ENCODE measurements at places on chromosomes 5 and 9.

DNA sequence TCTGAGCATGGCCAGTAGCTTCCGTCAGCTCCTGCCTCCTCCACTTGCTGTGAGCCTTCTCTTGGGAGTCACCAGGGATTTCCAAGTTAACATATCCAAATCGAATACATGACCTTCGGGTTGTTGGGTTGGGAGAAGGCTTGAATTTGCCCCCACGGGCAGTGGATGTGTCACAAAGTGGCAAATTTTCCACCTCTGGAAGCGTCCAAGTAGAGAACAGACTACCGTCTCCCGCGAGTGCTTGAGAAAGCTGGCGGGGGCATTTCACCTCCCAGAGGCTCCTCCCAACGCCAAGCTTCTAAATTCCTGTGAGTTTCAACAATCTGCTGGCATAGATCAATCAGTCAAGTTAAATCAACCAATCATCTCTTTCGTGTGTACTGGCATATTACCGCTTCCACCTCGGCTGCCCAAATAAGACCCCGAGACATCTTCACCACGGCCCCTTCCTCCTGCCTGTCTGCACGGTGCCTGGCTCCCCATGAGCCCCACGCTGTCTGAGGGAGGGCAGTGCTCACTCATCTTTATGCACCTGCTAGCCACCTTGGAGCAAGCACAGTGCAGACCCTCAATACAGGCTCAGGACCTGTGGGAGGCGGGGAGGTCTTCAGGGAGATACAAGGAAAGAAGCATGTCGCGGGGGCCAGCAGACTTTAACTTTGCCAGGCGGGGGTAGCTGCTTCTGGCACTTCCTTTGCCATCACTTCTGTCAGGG lies 79.1 kb downstream of the MRPL36 start:
- no peak for DNase-seq

GRCh38 chr5:56112526-56113121 lies 117.9 kb upstream of the IL6ST start:
- DNase-seq = peak; percentile 31

- DNase-seq = peak; percentile 64
Measured at GRCh38 chr9:124420991-124421543, 5.8 kb upstream of the PSMB7 start.

GRCh38 chr5:76245590-76245989 lies 157.5 kb upstream of the IQGAP2 start:
- DNase-seq = no peak

DNA sequence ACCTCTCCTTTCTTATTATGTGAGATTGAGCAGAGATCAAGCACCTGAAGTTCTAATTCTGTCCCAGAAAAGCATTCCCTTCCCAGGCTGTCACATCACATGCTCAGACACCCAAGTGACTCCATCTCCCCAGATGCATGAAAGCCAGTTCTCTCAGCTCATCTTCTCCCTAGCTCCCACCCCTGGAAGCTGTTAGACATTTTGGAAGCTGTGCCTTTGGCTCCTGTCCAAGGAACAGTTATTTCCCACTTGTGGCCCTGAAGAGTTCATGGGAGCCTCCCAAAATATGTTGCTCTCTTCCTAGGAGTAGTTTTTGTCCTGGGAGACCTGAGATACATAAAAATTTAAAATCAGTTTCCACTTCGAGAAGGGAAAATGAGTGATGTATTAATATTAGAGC lies 161.4 kb upstream of the GAS1 start:
- DNase-seq = no peak

DNA sequence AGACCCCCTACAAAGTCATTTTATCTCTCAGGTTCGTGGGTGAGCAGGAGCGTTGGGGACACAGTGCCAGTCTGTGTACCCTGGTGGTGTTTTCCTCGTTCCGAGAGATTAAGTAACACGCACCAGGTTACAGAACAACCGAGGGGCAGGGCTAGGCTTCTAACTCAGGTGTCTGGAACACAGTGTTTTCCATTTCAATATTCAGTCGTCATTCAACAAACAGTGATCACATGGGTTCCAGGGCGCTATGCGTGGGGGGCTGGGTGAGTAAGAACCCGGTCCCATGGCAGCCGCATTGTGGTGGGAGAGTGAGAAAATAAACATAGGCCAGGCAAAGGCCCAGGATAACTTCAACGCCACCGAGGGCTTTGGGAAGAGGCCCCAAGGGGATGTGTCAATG lies 55.9 kb upstream of the RNU6ATAC start:
- DNase-seq = no peak

GRCh38 chr9:104740621-104741020 lies 6.9 kb upstream of the NIPSNAP3A start:
- DNase-seq = no peak

DNA sequence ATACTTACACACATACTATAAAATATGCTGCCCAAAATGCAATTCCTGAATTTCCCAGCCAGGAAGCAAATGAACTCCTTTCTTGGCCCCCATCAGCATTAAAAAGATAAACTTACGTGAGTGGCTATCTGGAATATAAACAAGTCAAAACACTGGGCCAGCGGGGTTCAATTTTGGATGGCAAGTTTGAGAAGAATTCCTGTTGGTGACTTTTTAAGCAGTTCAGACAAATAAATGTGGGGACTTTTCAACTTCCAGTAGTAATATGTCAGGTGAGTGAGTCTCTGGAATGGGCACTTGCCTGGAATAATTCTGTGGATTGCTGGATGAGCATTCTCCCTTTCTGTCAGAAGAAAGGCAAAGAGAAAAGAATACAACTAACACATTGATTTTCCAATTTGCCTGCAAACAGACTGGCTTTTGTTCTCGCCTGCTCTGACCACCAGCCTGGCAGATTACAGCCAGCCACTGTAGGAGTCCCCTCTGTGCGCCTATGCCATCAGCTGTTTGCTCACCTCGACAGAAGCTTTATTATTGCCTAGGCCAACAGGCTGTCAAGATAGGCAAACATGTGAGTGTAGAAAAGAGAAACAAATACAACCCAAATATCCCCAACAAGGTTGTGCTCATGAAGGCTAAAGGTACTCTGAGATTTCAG lies 78.6 kb downstream of the MRPS27 start:
- DNase-seq = peak; percentile 49

DNA sequence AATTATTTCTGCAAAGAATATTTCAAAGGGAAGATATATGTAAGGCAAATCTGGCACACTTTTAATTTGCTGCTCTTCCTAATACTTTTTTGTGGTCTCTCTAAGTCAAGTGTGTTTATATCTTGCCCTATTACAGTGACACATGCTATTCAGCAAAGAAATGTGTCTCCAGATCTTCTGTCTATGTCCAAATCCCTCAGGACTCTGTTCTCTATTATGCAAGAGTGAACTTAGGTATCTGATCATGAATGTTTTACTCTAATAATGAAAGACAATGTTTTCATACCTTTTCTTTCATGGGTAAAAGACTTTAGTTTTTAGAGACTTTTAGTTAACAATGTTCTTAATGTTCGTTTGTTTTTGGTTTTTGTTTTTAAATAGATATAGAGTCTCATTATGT lies 255.4 kb upstream of the DAB2 start:
- no peak for DNase-seq

DNA sequence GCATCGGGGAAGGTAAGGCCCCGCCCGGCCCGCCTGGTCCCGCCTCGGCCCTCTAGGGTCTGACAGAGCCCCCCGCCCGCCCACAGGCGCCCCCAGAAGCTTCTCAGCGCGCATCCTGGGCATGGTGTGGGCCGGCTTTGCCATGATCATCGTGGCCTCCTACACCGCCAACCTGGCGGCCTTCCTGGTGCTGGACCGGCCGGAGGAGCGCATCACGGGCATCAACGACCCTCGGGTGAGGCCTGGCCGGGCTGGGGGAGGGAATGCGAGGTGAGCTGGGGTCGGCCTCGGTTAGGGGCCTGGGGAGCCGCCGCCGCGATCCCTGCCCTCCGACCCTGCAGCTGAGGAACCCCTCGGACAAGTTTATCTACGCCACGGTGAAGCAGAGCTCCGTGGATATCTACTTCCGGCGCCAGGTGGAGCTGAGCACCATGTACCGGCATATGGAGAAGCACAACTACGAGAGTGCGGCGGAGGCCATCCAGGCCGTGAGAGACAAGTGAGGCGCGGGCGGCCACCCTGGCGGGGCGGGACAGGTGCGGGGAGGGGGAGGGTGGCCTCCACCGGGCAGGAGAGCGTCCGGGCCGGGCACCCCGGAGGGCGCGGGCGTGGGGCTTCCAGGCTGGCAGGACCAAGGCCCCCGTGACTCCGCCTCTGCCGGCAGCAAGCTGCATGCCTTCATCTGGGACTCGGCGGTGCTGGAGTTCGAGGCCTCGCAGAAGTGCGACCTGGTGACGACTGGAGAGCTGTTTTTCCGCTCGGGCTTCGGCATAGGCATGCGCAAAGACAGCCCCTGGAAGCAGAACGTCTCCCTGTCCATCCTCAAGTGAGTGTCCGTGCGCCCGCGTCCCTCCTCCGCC lies 7.1 kb downstream of the LRRC26 start:
- peak; percentile 69 for DNase-seq
